ENCODE measurements at places on chromosomes 11 and 22. TPM values are rescaled to one million over a fixed set of nuclear protein-coding genes. Genes with fewer than 3 reads are reported as not detected.

The PKDREJ gene
- total RNA-seq: not detected

DNA sequence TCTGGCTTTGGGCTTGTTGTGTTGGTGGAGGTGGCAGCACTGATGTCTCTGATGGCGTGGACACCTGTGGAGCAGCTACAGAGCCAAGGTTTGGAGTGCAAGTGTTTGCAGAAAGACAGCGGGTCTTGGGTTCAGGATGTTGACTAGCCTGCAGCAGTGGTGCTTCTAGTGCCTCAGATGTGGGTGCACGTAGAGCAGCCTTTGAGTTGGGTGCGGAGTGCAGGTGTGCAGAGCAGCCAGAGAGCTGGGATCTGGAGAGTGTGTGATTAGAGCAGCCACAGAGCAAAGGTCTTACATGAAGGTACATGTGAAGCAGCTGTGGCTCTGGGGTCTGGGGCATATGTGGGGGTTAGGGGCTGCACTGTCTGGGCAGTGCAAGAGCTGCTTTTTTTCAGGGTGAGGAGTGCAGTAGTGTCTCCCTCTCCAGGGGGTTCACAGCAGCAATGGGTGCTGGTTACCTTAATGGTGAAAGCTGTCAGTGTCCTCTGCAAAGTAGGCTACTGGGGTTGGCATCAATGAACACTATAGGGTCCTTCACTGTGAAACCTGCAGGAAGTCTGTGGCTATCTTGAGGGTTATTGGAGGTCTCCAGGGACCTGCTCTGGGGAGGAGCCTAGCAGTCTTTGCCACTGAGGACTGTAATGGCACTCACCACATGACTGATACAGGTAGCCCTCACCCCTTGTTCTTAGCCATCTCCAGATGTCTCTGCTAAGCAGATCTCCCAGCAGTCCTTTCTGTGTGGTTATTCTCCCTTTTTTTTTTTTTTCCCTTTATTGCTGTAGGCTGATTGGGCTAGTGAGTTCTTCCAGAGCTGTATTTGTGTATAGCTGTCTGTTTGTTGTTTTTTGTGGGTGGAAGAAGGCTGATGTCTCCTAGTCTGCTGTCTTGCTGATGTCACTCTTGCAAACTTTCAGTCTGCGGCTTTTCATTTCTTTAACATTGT, 14.3 kb downstream of the BIRC2 start:
- H3K4me1 ChIP-seq: peaks cover 36% of the 10 kb centered on the region
- DNase-seq: peak; percentile 82
- peak overlapping the region; percentile 70 for H3K4me3 ChIP-seq
- H3K27ac ChIP-seq: peak overlapping the region; percentile 73
- peaks cover 76% of the 10 kb centered on the region for H3K36me3 ChIP-seq

The LARGE1 gene
- total RNA-seq: 0.47 TPM

DNA sequence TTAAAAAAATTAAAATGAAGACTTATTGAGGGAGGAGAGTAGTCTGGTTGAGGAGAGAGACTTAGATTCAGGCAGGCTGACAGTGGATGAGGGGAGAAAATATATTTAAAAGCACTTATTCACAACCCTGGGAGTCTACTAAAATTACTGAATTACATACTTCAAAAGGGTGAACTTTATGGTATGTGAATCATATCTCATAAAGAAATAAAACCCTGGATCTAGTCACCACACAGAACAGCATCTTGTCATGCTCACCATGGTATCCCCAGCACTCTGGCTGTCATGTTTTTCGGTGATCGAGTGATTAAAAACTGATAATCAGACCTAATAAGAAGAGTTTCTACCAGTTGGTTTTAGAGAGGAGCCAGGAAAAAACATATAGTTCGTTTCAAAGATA, 11.0 kb downstream of the TEAD1 start:
- DNase-seq: no peak
- H3K4me1 ChIP-seq: peaks cover 4% of the 10 kb centered on the region
- peaks cover 79% of the 10 kb centered on the region for H3K27me3 ChIP-seq
- H3K27ac ChIP-seq: no peak overlapping the region
- no peak overlapping the region for H3K4me3 ChIP-seq
